ENCODE measurements at places on chromosomes 3 and 15. TPM values are rescaled to one million over a fixed set of nuclear protein-coding genes. Genes with fewer than 3 reads are reported as not detected.
A peak's percentile ranks its signal among the peaks of the same experiment; 100 is the strongest.

MYH15 gene
- total RNA-seq, result 0.19 TPM

TMEM158 gene
- total RNA-seq, result 16.6 TPM

CLDN16 gene
- not detected for total RNA-seq

NMNAT3 gene
- total RNA-seq, result 4.3 TPM

PIGX gene
- total RNA-seq, result 23.9 TPM

RCCD1 gene
- total RNA-seq, result 7.4 TPM

TMOD2 gene
- 15.3 TPM for total RNA-seq

ANKRD63 gene
- not detected for total RNA-seq

SETD5 gene
- total RNA-seq, result 95.7 TPM

MEIS2 gene
- 55.2 TPM for total RNA-seq

CYP1A2 gene
- not detected for total RNA-seq

DNA sequence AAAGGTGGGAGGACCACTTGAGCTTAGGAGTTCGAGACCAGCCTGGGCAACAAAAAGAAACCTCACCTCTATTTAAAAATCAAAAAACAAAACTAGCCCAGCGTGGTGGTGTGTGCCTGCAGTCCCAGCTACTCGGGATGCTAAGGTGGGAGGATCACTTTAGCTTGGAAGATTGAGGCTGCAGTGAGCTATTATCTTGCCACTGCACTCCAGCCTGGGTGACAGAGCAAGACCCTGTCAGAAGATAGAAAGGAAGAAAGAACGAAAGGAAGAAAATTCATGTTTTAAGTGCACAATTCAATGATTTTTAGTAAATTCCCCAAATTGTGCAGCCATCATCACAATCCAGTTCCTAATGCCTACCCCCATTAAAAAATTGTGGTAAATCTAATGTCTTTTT, 7.8 kb downstream of the FSD2 start:
- no peak for DNase-seq

- no peak for DNase-seq
Observed at GRCh38 chr3:132879656-132880055, 157.4 kb upstream of the NPHP3 start.

- no peak for DNase-seq
Observed at GRCh38 chr3:81199587-81199986, 561.9 kb downstream of the GBE1 start.

GRCh38 chr3:38648024-38648658, 1.3 kb downstream of the SCN5A start:
- DNase-seq, result no peak

DNA sequence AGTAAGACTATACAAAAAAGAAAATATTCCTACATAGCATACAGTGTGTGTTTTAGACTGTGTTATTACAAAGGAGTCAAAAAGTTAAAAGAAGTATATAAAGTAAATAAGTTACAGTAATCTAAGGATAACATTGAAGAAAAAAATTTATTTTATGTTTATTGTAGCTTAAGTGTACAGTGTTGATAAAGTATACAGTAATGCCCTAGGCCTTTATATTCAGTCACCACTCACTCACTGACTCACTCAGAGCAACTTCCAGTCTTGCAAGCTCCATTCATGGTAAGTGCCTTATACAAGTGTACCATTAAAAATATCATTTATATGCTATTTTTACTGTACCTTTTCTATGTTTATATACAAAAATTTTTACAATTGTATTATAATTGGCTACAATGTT, 220.1 kb downstream of the BCHE start:
- DNase-seq, result no peak

- DNase-seq, result peak; percentile 52
Observed at GRCh38 chr15:68589783-68590710, 11.3 kb downstream of the CORO2B start.

DNA sequence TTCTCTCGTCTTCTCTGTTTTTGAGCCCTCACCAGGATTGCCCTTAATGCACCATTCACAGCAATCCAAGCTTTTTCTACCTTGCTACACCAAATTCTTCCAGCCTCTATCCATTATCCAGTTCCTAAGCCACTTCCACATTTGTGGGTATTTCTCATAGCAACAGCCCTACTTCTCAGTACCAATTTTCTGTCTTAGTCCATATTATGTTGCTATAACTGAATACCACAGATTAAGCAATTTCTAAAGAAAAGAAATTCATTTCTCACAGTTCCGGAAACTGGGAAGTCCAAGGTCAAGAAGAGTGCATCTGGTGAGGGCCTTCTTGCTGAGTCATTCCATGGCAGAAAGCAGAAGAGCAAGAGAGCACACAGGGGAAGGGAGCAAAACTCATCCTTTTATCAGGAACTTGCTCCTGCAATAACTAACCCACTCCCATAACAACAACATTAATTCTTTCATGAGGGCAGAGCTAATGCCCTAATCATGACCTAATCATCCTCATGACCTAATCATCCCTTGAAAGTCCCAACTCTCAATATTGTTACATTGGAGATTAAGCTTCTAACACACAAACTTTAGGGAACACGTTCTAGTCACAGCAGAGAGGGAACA, 9.7 kb upstream of the EIF1B start:
- no peak for DNase-seq

DNA sequence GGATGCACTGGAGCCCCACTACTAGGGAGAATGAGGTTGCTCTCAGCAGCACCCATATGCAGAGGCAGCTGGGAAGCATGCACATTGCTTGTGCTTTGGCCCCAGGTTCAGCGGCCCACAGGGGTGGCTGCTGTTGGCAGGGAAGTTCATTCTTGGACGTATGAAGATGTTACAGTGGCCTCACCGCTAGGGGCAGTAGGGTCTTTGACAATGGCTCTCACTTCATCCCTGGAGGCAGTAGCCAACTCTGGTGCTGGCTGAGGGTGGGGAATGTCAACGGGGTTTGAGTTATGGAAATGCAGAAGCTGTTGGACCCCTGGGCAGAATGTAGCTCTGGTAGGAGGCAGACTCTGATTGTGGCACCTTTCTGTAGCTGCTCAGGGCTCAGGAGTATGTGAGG, 279.9 kb downstream of the SCAPER start:
- DNase-seq, result no peak

DNA sequence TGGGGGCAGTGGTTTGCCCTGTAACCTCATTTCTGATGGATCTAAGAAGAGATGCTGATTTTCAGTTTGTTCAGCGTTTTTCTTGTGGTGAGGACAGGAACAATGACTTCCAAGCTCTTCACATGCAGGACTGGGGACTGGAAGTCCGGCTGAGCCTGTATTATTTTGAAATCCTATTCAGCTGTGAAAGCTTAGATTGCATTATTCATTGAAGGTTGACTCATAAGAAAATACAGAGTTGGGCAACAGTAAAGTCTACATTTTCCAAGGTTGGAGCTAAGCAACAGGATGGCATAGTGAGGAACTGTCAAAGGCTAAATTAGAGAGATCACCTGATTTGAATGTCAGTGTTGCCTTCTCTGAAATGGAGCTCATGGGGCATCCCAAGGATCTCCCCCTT, 230.9 kb upstream of the FEZF2 start:
- no peak for DNase-seq

DNA sequence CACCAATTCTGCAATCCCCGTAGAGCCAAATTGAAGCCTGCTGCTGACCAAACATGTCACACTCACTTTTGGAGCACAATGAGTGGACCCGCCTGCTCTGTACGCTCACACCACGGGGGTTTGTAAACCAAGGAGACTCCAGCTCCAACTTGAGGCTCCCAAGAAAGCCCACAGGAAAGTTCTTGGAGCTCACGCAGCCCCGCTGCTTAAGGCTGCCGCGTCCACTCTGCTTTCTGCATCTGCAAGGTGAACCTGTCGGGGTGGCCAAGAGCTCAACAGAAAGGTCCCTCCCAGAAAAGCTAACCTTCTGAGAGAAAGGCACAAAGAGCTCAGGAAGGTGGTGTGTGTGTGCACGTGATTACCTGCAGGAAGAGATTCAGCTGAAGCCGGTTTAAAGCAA, 94.9 kb downstream of the PCSK6 start:
- no peak for DNase-seq

GRCh38 chr15:50686469-50687301, at the start of gene TRPM7:
Gene TRPM7 (minus strand): TSS chr15:50686797. CDS start chr15:50686533, 264 bp downstream.
- DNase-seq, result peak; percentile 97

- no peak for DNase-seq
Observed at GRCh38 chr15:64746356-64746755, 29.0 kb downstream of the RBPMS2 start.

GRCh38 chr15:100438570-100438969, 90.2 kb downstream of the CERS3 start:
- DNase-seq, result peak; percentile 81

- no peak for DNase-seq
Observed at GRCh38 chr3:110210086-110210660, 861.4 kb upstream of the NECTIN3 start.

DNA sequence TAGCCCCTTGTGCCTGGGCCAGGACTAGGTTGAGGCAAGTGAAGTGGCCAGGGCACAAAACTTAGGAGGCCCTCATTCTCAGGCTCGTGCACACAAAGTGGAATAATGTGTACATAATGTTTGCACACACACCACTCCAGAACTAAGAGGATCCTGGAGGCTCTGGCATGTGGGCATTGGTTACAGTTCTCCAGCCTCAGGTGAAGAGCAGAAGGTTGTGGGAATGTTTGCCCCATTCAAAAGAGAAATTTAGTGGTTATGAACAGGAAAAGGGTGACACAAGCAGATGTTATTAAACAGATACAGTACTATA, 31.3 kb downstream of the ASB7 start:
- DNase-seq, result no peak

DNA sequence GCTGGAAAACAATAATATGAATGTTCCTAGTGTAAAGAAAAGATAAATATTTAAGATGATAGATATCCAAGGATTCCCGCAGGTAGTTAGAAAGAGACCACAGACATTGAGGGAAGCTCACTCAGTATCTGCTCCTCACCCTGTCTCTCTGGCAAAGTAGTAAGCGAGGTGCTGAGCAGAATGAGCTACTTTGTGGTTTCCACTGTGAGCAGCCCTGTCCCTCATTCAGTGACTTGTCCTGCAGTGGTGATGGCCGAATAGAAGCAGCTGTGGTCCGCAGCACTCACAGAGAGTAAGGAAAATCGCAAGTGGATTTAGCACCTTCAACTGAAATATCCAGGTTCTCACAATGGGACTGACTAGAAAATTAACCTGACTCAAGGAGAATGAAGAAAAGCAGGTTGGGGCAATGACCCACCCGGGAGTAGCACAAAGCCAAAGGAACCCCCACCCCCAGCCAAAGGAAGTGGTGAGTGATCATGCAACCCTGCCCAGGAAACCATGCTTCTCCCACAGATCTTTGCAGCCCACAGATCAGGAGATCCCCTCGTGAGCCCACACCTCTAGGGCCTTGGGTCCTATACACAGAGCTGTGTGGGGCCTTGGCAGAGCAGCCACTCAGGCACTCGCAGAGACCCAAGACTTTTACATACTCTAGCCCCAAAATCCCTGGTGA, 21.8 kb upstream of the SLC25A38 start:
- DNase-seq, result no peak

GRCh38 chr3:8882642-8883041, 80.6 kb downstream of the RAD18 start:
- DNase-seq, result no peak

DNA sequence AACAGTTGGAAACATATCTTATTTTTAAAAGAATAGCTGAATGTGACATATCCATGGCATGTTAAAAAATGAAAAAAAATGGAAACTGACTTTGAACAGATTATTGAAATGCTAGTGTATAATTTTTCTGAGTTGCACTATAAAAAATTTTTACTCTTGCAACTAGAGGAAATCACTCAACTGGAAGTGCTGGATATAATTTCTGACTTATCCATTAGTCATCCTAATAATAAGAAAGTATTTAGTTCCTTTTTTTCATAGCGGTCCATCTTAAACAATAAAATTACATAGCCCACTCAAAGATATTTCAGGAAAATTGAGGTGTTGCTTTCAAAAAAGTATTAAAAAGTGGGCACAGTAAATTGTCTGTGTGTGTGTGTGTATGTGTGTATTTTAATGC, 80.7 kb downstream of the MBNL1 start:
- no peak for DNase-seq

GRCh38 chr3:146468671-146469149, 651 bp downstream of the PLSCR2 start:
- no peak for DNase-seq

DNA sequence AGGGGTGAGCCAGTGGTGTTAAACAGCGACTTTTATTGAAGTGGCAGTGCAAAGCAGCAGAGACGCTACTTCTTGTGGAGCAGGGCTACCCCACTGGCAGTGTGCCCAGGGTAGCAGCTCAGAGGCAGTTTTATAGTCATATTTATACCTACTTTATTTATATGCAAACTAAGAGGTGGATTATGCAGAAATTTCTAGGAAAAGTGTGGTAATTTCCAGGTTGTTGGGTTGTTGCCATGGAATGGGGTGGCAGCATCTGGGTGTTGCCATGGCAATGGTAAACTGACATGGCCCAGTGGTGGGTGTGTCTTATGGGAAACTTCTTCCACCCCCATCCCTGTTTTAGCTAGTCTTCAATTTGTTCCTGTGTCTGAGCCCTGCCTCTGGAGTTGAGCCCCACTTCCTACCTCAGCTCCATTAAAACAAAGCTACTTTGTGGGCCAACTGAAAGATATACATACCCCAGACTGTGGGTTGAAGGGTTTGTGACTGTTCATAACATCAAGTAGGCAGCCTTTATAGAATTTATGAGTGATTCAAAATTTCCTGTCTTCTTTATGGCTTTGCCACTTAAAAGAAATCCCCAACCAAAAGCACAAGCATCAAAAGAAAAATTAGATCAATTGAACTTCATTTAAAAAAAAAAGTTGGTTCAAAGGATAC, 60.3 kb downstream of the EBLN2 start:
- DNase-seq, result no peak

DNA sequence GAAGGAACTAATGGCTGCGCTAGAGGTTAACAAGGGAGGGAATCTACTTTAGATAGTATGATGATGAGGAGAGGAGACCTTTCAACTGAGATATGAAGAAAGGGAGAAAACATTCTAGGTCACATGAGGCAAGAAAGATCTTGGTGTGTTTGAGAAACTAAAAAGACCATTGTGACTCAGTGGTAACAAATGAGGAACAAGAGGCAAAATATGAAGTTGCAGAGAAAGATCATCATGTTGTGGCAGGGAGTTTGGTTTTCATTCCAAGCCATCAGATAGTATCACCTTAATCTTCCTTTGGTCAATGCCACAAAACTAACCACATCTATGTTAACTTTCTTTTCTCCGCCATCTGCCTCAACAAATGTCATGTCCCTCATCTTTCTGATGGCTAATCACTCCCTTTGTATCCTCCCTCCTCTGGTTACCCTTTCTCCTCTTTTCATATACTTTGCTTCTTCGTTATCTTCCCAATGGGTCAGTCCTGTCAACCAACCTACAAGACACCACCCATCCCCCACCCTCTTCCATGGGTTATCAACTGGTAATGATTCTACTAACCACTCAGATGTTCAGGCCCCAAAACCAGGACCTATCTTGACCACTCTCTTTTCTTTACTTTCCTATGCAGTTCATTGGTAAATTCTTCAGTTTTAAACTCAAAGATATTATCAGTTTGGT, 2.4 kb upstream of the PDCD6IP start:
- no peak for DNase-seq

- DNase-seq, result no peak
Observed at GRCh38 chr3:101695779-101696372, 9.4 kb upstream of the RPL24 start.
